ENCODE measurements at places on chromosomes 13 and 19.
A peak's percentile ranks its signal among the peaks of the same experiment; 100 is the strongest.

DNA sequence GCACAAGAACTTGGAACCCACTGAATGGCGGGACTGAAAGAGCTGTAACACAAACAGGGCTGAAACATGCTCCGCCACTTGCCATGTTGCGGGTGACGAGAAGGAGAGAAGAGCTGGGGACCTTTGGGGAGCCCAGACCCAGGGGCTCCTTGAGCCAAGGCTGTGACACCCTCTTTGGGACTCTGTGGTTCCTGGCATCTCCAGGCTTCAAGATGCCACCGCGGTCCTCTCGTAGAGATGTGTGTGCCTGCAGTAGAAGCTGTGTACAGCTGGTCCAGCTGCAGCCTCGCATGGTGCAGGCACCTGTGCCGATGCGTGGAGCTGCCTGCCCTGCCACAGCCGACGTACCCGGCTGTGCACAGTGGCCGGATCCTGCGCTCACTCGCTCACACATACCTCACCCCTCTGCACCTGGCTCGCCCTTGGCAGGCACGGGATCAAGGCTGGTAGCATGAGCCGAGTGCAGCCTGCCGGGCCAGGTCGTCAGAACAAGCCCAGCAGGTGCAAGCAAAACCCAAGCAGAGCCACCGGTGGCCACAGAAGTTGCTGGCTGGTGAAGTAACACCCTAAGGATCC, 1385.8 kb downstream of the PCDH9 start:
- H3K27me3 ChIP-seq, result no peaks in the 10 kb centered on the region
- H3K4me1 ChIP-seq, result no peaks in the 10 kb centered on the region
- DNase-seq, result no peak
- H3K36me3 ChIP-seq, result peaks cover 2% of the 10 kb centered on the region
- no peak overlapping the region for H3K27ac ChIP-seq

GRCh38 chr13:100822871-100823443, 148.4 kb upstream of the TMTC4 start:
- DNase-seq, result no peak
- H3K27ac ChIP-seq, result no peak overlapping the region
- H3K4me1 ChIP-seq, result no peaks in the 10 kb centered on the region

GRCh38 chr13:99605420-99606323, 104.4 kb downstream of the TM9SF2 start:
- H3K4me3 ChIP-seq, result peak overlapping the region; percentile 86
- peaks cover 55% of the 10 kb centered on the region for H3K4me1 ChIP-seq
- DNase-seq, result peak; percentile 42
- H3K27me3 ChIP-seq, result no peaks in the 10 kb centered on the region
- no peaks in the 10 kb centered on the region for H3K36me3 ChIP-seq

GRCh38 chr19:10566658-10567410, 1.0 kb upstream of the KRI1 start:
- peak overlapping the region; percentile 100 for H3K27ac ChIP-seq
- H3K4me3 ChIP-seq, result peak overlapping the region; percentile 98
- H3K27me3 ChIP-seq, result no peaks in the 10 kb centered on the region
- H3K4me1 ChIP-seq, result peaks cover 46% of the 10 kb centered on the region
- DNase-seq, result peak; percentile 66

GRCh38 chr13:79662882-79663281, 181.9 kb downstream of the NDFIP2 start:
- no peak overlapping the region for H3K4me3 ChIP-seq
- no peaks in the 10 kb centered on the region for H3K36me3 ChIP-seq
- H3K27ac ChIP-seq, result no peak overlapping the region
- H3K4me1 ChIP-seq, result peaks cover 3% of the 10 kb centered on the region

GRCh38 chr19:12085074-12085818, 20.7 kb downstream of the ZNF844 start:
- H3K27me3 ChIP-seq, result no peaks in the 10 kb centered on the region
- H3K4me1 ChIP-seq, result no peaks in the 10 kb centered on the region
- H3K4me3 ChIP-seq, result no peak overlapping the region
- no peak overlapping the region for H3K27ac ChIP-seq
- DNase-seq, result no peak
- H3K36me3 ChIP-seq, result peaks cover 15% of the 10 kb centered on the region

GRCh38 chr19:14890643-14891379, 4.9 kb upstream of the OR7A17 start:
- H3K27ac ChIP-seq, result no peak overlapping the region
- peaks cover 9% of the 10 kb centered on the region for H3K4me1 ChIP-seq
- no peaks in the 10 kb centered on the region for H3K36me3 ChIP-seq

- no peak for DNase-seq
- no peaks in the 10 kb centered on the region for H3K4me1 ChIP-seq
- H3K4me3 ChIP-seq, result no peak overlapping the region
- no peaks in the 10 kb centered on the region for H3K36me3 ChIP-seq
- peaks cover 3% of the 10 kb centered on the region for H3K27me3 ChIP-seq
These were observed 108.5 kb downstream of the SOX1 start for GRCh38 chr13:112175162-112176075.

DNA sequence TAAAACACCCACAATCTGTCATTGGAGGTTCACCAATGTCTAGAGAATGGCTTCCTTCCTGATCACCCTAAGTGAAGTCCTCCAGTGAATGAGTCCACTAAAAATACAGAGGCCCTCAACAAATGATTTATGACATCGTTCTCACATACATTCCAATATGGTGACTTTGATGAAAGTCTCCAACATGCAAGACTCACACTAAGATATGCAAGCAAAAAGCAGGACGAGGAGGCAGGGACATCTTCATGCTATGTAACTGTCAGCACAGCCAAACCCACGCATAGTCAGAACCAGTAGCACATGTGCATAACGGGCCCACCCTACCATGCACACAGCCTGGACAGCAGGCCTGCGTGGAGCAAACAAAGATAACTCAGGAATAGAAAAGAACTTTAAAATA, 16.6 kb upstream of the LSM14A start:
- no peak for DNase-seq
- H3K27ac ChIP-seq, result no peak overlapping the region
- H3K27me3 ChIP-seq, result no peaks in the 10 kb centered on the region
- H3K4me3 ChIP-seq, result no peak overlapping the region
- no peaks in the 10 kb centered on the region for H3K36me3 ChIP-seq

DNA sequence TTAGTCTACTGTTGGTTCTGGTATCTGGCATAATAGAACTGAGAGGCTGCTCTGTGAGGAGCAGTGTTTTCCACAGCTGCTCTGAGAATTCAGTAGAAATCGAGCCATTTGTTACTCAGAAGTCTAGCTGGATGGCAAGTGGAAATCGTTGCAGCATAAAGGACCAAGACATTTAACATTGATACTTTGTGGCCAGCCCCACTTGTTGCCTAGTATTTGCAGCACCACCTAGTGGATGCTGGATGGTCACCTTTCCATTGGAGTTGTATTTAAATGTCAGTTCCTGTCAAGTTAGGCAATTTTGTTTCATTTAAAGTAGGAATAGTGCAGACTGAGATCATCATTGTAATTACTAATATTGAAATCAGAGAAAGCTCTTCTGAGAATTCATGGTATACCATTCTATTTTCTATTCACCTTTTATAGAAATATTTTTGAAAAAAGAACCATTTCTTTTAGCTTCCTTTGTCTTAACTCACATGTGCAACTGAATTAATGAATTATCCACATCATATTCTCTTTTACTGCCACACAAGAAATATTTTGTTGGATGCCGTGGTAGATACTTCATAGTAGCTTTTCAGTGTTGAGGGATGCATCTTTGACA, 64.6 kb downstream of the PDS5B start:
- peak; percentile 59 for DNase-seq
- H3K27ac ChIP-seq, result peak overlapping the region; percentile 59
- peaks cover 21% of the 10 kb centered on the region for H3K36me3 ChIP-seq
- H3K4me3 ChIP-seq, result no peak overlapping the region
- H3K27me3 ChIP-seq, result no peaks in the 10 kb centered on the region

All from activated naive CD8-positive, alpha-beta T cell treated with anti-CD3 and anti-CD28 coated beads, Interleukin-2, amount 50 U/mL, for 24 hours (primary cell).